NCI-H345 (cell line): ENCODE measurements at places on chromosomes 1 and 21.
A peak's percentile ranks its signal among the peaks of the same experiment; 100 is the strongest.

- no peak for DNase-seq
Measured at GRCh38 chr1:22875241-22875640, 97.4 kb downstream of the LACTBL1 start.

DNA sequence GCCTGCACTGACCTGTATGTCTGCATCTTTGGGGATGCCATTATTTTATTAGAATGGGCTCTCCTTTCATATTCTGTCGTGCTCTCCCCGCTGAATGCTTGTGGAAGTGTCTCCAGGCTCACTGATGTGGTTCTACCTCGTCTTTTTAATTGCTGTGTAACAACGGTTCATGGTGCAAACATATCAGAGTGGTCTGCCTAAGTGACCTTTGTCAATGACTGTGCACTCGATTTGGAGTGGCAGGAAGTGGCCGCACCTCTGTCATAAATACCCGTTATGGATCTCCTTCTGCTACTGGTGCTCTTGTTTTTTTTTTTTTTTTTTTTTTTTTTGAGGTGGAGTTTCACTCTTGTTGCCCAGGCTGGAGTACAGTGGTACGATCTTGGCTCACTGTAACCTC lies 38.3 kb downstream of the SPSB1 start:
- DNase-seq: no peak

GRCh38 chr1:60065199-60065598 lies 8.4 kb downstream of the C1orf87 start:
- no peak for DNase-seq

GRCh38 chr1:94707321-94708298 lies 112.5 kb upstream of the SLC44A3 start:
- DNase-seq: no peak

DNA sequence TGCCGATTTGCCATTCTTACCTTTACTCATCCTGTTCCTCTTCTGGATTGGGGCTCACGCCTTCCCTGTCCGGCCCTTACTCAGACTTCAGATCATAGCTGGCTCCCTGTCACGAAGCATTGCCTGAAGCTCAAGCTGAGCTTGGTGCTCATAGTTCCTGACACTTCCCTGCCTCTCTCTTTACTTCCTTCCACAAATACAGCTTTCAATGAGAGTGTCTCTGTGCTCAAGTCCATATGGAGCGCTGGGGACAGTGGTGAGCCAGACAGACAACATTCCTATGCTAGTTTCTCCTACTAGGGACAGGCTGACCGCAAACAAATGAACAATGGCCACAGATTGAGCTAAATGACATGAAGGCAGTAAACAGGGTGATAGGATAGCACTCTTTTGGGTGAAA lies 38.1 kb downstream of the HHAT start:
- no peak for DNase-seq

DNA sequence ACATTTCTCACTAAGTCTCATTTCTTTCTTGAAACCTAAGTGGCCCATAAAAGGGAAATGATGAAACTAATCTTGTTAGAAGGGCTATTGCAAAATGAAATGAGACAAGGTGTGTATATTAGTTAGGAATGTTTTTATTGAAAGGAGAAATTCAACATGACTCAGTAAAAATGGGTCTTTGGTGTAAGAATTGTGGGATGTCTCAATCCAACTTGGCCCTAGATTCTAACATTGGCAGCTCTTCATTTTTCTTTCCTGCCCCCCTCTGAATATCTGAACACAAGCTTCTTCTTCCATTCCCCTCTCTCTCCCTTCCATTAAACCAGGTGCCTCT lies 26.8 kb upstream of the TARBP1 start:
- DNase-seq: no peak

- no peak for DNase-seq
Measured at GRCh38 chr1:228830185-228830953, 95.1 kb downstream of the RHOU start.

DNA sequence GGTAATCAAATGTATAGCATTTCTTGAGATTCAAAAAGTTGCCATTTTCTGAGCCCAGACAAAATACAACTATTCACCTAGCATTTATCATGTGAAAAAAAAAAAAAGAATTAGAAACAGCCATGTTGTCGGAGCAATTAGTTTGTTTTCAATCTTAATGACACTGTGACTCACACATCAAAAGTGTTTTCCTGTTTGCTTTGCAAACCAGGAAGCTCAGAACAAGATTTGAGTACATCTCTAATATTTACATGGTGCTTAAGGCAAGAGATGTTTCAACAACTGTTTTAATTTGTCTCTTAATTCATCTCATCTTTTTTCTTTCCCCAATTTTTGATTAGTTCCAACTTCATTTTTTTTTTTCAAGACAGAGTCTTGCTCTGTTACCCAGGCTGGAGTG lies 62.5 kb upstream of the CAPZB start:
- no peak for DNase-seq

GRCh38 chr1:174230399-174230798 lies 71.1 kb downstream of the RABGAP1L start:
- no peak for DNase-seq

DNA sequence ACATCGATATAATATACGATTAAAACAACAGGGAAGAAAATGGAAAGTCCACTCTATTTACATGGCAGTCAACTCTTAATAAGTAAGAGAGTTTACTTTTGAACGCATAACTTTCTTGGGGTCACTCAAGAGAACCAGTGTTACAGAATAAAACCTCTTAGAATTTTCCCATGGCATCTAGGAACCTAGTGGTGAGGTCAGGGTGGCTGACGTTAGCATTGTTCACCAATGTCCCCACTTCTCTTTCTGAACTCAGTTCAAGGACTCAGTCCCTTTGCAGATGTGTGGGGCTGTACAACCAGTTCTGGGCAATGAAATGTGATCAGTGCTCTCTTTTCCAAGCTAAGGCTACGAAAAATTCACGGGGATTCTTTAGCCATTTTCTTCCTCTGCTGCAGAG lies 2.6 kb upstream of the RNF2 start:
- DNase-seq: no peak

- no peak for DNase-seq
Measured at GRCh38 chr1:80457409-80457808, 1343.3 kb upstream of the ADGRL2 start.

DNA sequence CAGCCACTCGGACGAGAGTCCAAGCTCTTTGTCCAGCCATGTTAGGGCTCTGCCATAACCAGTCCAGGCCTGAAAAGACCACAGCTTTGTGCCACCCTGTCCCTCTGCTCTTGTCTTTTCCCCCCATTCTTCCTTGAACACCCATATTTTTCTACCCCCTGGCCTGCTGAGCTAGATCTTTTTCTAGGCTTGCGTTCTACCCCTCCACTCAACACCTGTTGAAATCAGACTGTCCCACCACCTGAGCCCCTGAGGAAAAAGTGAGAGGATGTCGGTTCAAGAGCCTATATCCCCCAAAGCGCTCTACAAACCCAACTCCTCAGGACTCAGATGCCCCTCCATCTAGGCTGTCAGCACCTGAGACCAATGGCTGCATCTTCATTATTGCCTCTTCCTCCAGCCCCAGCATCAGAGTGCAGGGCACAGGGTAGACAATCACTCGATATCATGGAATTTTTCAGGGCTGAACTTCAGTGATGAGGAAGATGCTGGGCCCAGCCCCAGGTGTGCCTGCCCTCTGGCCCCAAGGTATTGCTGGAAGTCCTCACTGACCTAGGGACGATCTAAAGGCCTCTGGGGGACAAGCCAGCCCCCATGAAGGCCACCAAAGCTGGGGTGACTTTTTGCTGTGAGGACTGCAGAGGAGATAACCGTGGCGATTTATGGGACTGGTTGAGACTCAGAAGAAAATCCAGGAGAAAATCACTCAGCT lies 75.3 kb downstream of the CD247 start:
- no peak for DNase-seq

- DNase-seq: peak; percentile 9
Measured at GRCh38 chr1:33384040-33384812, 46.7 kb downstream of the PHC2 start.

DNA sequence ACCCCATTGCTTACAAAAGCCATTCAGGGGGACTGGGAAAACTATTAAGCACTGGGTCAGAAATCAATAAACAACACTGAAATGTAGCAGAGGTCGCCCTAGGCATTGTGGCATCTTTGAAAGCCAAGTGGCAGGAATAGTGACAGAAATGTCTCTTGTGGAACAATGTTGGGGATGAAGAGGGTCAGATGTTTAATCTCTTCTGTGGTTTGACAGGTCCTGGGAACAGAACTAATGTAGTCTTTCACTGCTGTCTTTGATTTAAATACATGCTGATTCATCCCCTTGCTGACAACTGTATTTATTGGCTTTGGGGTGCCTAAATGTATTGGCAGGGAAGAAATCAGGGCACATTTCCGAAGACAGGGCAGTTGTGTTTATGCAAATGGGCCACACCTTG lies 194.8 kb downstream of the ATG4C start:
- no peak for DNase-seq

DNA sequence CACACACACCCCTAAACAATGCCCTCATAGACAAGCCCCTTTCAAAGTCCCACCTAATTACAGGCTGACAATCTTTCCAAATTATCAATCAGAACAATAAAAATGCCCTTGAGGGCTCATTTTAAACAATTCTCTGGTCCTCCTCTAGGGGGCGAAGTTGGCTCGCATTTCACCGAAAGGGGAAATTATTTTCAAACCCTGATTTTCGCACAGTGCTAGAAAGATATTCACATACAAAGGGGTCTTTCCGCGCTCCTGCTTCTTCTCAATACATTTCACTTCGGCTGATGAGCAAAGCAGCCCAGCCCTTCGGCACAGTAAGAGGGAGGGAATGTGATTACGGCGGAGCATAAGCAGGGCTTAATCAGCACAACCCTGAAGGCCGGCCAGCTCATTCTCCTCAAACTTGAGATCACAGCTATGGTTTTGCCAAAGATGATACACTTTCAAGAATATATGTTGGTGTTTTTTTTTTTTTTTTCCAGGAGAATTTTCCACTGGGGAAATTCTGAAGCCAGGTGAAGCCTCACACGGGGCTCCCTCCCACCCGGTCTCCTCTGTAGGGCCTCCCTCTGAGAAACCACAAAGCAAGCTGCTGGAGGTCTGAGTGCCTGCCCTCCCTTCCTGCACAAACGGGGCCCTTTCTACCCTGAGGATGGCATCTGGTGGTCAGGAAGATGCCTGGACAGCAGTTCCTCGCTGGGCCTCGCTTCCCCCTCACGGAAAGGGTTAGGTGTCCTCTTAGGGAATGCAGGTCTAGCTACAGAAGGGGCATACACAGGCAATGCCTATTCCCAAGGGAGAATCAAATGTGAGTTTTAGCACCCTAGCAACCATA lies 66.9 kb downstream of the GNG12 start:
- DNase-seq: peak; percentile 32
